ENCODE measurements at places on chromosomes 1 and 21. TPM values are rescaled to one million over a fixed set of nuclear protein-coding genes. Genes with fewer than 3 reads are reported as not detected.
A peak's percentile ranks its signal among the peaks of the same experiment; 100 is the strongest.

GRCh38 chr1:117820096-117820495 lies 109.3 kb downstream of the GDAP2 start:
- no peaks in the 10 kb centered on the region for H3K36me3 ChIP-seq
- DNase-seq = no peak
- peaks cover 14% of the 10 kb centered on the region for H3K27me3 ChIP-seq
- no peak overlapping the region for H3K4me3 ChIP-seq

DNA sequence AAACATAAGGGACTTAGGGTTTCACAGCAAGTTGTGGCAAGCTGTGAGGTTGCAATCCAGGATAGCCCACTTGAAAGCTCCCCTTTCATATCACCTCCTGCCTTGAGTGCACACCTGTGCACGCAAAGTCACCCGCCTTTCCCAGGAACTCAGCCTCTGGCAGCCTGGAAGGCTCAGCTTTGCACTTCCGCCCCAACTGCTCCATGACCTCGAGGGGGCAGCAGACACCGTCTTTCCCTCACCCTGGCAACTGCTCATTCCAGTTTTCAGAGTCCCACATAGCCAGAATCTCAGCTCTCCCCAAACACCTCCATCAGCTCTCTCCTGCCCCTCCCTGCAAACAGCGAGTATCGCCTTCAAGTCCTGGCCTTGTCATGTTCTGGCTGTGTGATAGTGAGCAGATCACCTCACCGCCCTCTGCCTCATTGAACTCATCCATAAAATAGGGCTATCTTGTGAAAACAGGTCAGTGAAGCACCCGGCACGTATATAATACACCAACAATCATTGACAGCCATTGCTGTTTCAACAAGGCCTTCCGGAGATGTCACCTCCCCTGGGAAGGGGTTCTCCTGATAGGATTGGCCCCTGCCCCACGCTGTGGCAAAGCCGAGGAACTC lies 32.2 kb upstream of the EPB41 start:
- H3K4me3 ChIP-seq = no peak overlapping the region
- H3K27me3 ChIP-seq = no peaks in the 10 kb centered on the region
- H3K4me1 ChIP-seq = peaks cover 40% of the 10 kb centered on the region
- no peaks in the 10 kb centered on the region for H3K36me3 ChIP-seq
- DNase-seq = peak; percentile 85

GRCh38 chr1:76256289-76257223 lies 182.0 kb downstream of the ST6GALNAC3 start:
- DNase-seq = no peak
- H3K4me1 ChIP-seq = peaks cover 54% of the 10 kb centered on the region
- H3K4me3 ChIP-seq = peak overlapping the region; percentile 24
- H3K27me3 ChIP-seq = no peaks in the 10 kb centered on the region

Gene AIM2
- 1.8 TPM for total RNA-seq

GRCh38 chr21:43741423-43742096 lies 22.6 kb downstream of the PDXK start:
- no peaks in the 10 kb centered on the region for H3K27me3 ChIP-seq
- peaks cover 19% of the 10 kb centered on the region for H3K36me3 ChIP-seq
- no peak overlapping the region for H3K27ac ChIP-seq
- H3K4me3 ChIP-seq = no peak overlapping the region
- peaks cover 6% of the 10 kb centered on the region for H3K4me1 ChIP-seq
- no peak for DNase-seq

- H3K4me1 ChIP-seq = no peaks in the 10 kb centered on the region
- H3K4me3 ChIP-seq = no peak overlapping the region
- H3K36me3 ChIP-seq = no peaks in the 10 kb centered on the region
- no peak for DNase-seq
- peaks cover 2% of the 10 kb centered on the region for H3K27me3 ChIP-seq
Measured at GRCh38 chr1:37274486-37274885, 199.9 kb upstream of the ZC3H12A start.

DNA sequence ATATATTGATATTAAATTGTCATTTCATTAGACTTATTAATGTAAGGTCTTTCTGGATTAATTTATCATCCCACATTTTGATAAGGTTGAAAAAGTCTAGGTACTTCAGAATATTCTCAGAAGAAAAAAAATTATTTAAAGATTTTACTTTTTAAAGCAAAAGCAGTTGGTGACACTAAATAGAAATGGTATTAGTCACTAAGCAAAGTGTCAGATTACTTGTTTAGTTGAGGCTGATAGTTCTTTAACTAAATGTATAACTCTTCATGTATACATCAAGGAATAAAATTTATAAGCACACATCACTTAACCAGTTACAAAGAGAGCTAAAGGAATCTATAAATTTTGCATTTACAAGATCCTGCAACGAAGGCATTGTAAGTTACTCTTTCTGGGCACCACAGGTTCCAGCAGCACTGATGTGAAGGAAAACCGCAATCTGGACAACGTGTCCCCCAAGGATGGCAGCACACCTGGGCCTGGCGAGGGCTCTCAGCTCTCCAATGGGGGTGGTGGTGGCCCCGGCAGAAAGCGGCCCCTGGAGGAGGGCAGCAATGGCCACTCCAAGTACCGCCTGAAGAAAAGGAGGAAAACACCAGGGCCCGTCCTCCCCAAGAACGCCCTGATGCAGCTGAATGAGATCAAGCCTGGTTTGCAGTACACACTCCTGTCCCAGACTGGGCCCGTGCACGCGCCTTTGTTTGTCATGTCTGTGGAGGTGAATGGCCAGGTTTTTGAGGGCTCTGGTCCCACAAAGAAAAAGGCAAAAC lies 101.1 kb downstream of the ADARB1 start:
- no peaks in the 10 kb centered on the region for H3K27me3 ChIP-seq
- H3K4me1 ChIP-seq = peaks cover 6% of the 10 kb centered on the region
- no peak overlapping the region for H3K27ac ChIP-seq
- peaks cover 25% of the 10 kb centered on the region for H3K36me3 ChIP-seq
- DNase-seq = no peak
- H3K4me3 ChIP-seq = no peak overlapping the region

DNA sequence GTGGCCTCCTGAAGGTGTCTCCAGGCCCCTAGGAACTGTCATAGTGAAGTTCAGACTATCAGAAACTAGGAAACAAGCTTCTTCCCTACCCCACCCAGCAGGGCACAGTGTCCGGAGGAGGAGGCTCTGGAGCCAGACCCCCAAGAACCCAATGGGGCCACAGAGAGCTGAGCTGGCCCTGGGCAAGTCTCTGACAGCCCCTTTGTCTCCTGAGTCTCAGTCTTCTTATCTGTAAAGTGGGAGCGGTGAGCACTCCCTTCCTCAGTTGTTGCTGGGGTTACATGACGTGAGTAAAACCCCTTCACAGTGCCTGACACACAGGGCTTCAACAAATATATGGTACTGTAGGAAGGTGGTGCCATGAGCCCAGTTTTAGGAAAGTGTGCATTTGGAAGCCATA lies 675.8 kb downstream of the MATN1 start:
- H3K36me3 ChIP-seq = no peaks in the 10 kb centered on the region
- DNase-seq = no peak
- no peak overlapping the region for H3K4me3 ChIP-seq

Gene FAM3B
- total RNA-seq = not detected

- no peak overlapping the region for H3K4me3 ChIP-seq
- H3K27me3 ChIP-seq = peaks cover 61% of the 10 kb centered on the region
- peaks cover 11% of the 10 kb centered on the region for H3K4me1 ChIP-seq
- no peak overlapping the region for H3K27ac ChIP-seq
- H3K36me3 ChIP-seq = no peaks in the 10 kb centered on the region
Measured at GRCh38 chr1:110087812-110088738, 17.6 kb upstream of the ALX3 start.

DNA sequence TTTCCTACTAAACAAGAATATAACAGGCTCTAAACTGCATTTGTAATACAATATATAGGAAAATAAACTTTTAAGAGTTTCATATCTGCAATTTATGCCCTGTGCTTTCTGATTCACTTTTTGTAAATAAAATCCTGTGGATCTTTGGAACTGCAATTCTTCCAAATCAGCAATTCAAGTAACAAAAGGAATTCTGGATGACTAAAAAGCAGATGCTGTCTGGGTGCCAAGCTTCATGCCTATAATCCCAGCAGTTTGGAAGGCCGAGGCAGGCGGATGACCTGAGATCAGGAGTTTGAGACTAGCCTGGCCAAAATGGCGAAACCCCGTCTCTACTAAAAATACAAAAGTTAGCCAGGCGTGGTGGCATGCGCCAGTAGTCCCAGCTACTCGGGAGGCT lies 6.3 kb downstream of the NME7 start:
- peaks cover 5% of the 10 kb centered on the region for H3K36me3 ChIP-seq

- peaks cover 8% of the 10 kb centered on the region for H3K27me3 ChIP-seq
- H3K4me1 ChIP-seq = no peaks in the 10 kb centered on the region
- no peak overlapping the region for H3K4me3 ChIP-seq
- no peaks in the 10 kb centered on the region for H3K36me3 ChIP-seq
- DNase-seq = no peak
- H3K27ac ChIP-seq = no peak overlapping the region
Measured at GRCh38 chr21:35614396-35614921, 445.9 kb downstream of the SETD4 start.

Gene GPR61
- not detected for total RNA-seq

- no peaks in the 10 kb centered on the region for H3K36me3 ChIP-seq
- peak; percentile 48 for DNase-seq
- H3K27ac ChIP-seq = no peak overlapping the region
- peaks cover 29% of the 10 kb centered on the region for H3K27me3 ChIP-seq
- H3K4me1 ChIP-seq = no peaks in the 10 kb centered on the region
- no peak overlapping the region for H3K4me3 ChIP-seq
Measured at GRCh38 chr1:119286587-119287181, 81.9 kb upstream of the HAO2 start.

DNA sequence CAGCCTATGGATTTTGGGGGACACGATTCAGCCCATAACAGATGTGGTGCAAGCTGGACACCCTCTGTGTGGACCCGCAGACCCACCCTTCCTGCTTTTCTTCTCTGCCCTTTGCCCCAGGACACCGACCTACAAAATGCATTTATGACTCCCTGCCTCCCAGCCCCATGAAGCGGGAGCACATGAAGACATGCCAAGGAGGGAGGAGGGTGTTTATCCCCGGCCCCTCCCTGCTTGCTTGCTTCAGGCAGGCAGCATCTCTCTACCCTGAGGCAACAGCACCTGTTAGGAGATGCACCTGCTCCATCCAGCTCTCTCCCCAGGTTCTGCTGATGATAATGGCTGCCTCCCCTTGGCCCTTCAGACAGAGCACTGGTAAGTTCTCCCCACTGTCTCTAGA lies 187.5 kb downstream of the PSMG1 start:
- peaks cover 4% of the 10 kb centered on the region for H3K27me3 ChIP-seq
- H3K36me3 ChIP-seq = no peaks in the 10 kb centered on the region
- DNase-seq = no peak
- no peak overlapping the region for H3K27ac ChIP-seq
- H3K4me3 ChIP-seq = no peak overlapping the region

DNA sequence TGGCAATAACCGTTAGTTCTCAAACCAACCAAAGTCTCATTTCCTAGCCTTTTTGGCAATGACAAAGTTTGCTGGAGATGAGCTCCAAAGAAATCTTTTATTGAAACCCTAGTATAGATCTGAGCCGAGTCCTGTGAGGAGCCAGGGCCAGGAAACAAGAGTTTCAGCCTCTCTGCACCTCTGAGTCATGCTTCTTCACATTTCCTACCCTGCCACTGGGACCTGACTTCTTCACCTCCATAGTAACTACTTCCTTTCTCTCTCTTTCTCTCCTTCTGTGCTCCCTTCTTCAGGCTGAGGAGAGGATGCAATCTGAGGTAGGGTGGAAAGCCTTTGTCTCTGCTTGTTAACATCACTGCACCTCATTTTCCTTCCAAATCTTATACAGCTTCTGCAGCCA lies 38.7 kb upstream of the IPO9 start:
- no peaks in the 10 kb centered on the region for H3K27me3 ChIP-seq
- H3K4me3 ChIP-seq = no peak overlapping the region
- no peak for DNase-seq
- H3K27ac ChIP-seq = no peak overlapping the region

- no peak for DNase-seq
- H3K36me3 ChIP-seq = peaks cover 2% of the 10 kb centered on the region
- H3K4me3 ChIP-seq = no peak overlapping the region
- H3K27ac ChIP-seq = no peak overlapping the region
- peaks cover 2% of the 10 kb centered on the region for H3K27me3 ChIP-seq
Measured at GRCh38 chr1:12640958-12641272, 3.0 kb upstream of the AADACL4 start.

GRCh38 chr1:2384941-2385481 lies 6.3 kb downstream of the MORN1 start:
- H3K36me3 ChIP-seq = no peaks in the 10 kb centered on the region
- no peak overlapping the region for H3K27ac ChIP-seq
- H3K27me3 ChIP-seq = no peaks in the 10 kb centered on the region
- H3K4me1 ChIP-seq = peaks cover 13% of the 10 kb centered on the region
- no peak overlapping the region for H3K4me3 ChIP-seq

- H3K4me1 ChIP-seq = peaks cover 38% of the 10 kb centered on the region
- peak overlapping the region; percentile 19 for H3K27ac ChIP-seq
- peak overlapping the region; percentile 21 for H3K4me3 ChIP-seq
- DNase-seq = peak; percentile 52
- H3K27me3 ChIP-seq = peaks cover 21% of the 10 kb centered on the region
Measured at GRCh38 chr1:202615501-202616354, 94.5 kb downstream of the SYT2 start.

DNA sequence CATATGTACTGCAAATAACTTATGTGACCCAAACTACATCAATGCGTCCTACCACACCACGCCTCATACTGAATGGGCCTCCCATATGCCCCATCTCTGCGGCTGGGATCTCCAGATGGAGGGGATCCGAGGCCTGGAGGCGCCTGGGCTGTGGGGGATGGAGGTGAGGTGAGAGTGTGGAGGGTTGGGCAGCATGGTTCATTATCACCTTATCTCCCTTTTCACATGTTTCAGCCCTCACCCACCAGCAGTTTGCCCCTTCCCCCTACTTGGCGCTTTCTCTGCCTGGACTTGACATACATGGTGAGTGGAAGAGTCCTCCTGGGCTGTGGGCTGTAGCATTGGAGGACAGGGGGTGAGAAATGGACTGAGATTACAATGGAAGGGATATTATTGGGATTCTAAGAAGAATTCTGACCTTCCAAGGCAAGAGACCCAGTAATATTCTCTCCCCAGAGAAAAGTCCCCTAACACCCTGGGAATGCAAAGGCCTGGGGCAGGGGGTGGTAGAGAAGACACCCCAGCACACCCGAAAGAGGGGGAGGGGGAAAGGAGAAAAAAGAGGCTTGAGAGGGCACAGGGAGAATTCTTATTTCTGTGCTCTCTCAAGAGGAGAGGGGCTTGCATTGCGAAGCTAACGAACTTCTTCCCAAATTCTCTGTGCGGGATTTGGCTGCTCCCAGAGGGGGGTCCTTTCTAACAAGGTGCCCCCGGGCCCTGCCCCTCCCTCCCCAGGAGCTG lies 61.4 kb downstream of the MEF2D start:
- H3K27me3 ChIP-seq = peaks cover 79% of the 10 kb centered on the region
- H3K4me1 ChIP-seq = peaks cover 24% of the 10 kb centered on the region
- H3K4me3 ChIP-seq = no peak overlapping the region

- peaks cover 39% of the 10 kb centered on the region for H3K36me3 ChIP-seq
- peaks cover 85% of the 10 kb centered on the region for H3K4me1 ChIP-seq
- DNase-seq = no peak
Measured at GRCh38 chr1:33094971-33095604, 14.1 kb downstream of the AZIN2 start.

Measured in activated CD8-positive, alpha-beta T cell treated with anti-CD3 and anti-CD28 coated beads, Interleukin-2, amount 10 ng/mL, durations not matched to agents 7 days and 5 days (primary cell).